ENCODE measurements at places on chromosomes 3 and 15. TPM values are rescaled to one million over a fixed set of nuclear protein-coding genes. Genes with fewer than 3 reads are reported as not detected.
A peak's percentile ranks its signal among the peaks of the same experiment; 100 is the strongest.

DNA sequence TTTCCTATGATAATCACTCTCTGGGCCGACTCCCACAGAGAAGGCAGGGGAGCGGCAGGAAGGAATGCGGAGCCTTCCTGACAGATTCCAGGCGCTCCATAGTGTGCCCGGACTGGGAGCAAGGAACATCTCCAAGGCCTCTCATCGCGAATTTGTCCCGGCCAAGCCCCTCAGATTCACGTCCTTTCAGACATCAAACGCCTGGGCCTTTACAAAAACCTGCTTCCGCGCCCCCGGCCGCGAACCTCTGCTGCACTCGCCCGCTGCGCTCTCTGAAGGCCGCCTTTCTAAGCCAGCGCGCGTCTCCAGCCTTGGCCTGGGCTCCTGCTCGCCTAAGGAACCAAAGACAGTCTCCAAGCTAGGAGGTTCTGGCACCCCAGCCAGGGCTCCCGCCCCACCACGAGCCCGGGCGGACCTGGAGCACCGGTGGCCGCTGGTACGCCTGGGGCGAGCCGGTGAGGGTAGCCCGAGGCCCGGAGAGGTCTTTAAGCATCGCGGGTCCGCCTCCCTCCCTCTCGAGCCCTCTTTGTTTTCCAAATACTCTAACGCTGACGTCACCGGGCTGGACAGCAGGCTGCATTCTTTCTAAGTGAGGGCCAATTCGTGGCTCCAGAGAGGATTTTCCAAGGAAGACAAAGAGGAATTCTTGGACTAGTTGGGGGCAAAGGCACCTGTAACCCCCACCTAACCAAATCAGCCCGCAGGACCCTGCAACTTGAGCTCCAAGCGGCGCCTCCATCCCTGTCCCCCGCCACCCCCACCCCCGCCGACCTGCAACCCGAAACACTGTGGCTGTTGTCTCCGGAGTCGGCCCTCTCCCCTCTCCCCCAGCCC lies 759 bp downstream of the AMOTL2 start:
- DNase-seq, result no peak

DNA sequence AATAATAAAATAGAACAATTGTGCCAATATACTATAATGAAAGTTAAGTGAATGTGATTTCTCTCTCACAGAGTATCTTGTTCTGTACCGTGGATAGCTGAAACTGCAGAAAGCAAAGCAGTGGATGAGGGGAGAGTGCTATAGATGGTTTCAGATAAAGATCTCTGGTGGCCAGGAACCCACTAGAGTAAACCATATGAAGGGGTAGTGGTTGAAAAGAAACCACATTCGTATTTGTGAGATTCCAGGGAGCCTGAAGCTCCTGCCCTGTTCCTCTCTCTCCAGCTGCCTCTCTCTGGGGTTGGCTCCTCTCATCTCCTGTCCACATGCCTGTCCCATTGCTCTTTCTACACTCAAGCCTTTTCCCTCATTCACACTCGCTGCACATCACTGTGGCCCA lies 8.9 kb downstream of the ABHD17C start:
- DNase-seq, result no peak

GRCh38 chr3:62529230-62529629 lies 155.9 kb upstream of the FEZF2 start:
- DNase-seq, result peak; percentile 13

GRCh38 chr3:188520466-188520865 lies 366.5 kb downstream of the LPP start:
- DNase-seq, result no peak

- DNase-seq, result no peak
These were observed 34.0 kb upstream of the ZPLD1 start for GRCh38 chr3:102400766-102401165.

GRCh38 chr3:178907081-178907480 lies 164.5 kb downstream of the ZMAT3 start:
- DNase-seq, result no peak

GRCh38 chr15:91196768-91197167 lies 96.7 kb downstream of the SV2B start:
- no peak for DNase-seq

- no peak for DNase-seq
These were observed 333.4 kb downstream of the THSD4 start for GRCh38 chr15:71448688-71449114.

DNA sequence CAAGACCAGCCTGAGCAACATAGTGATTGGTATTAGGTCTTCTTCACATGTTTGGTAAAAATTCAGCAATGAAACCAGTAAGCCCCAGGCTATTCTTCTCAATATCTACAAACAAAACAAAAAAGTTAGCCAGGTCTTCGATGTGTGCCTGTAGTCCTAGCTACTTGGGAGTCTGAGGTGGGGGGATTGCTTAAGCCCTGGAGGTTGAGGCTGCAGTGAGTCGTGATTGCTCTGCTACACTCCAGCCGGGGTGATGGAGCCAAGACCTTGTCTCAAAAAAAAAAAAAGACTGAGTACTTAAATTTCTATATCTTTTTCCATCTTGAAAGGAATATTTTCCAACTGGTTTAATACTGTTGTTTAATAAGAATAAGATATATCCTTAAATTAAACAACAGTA lies 106.8 kb downstream of the MBNL1 start:
- no peak for DNase-seq

GRCh38 chr3:193552923-193553322 lies 1.8 kb downstream of the ATP13A4 start:
- no peak for DNase-seq

Gene IGSF11
- total RNA-seq, result 1.2 TPM
